Cortex of kidney (tissue), 1 donor: ENCODE measurements at places on chromosomes 1 and 21.

- DNase-seq: no peak
Measured at GRCh38 chr1:218743861-218744505, 398.8 kb downstream of the TGFB2 start.

DNA sequence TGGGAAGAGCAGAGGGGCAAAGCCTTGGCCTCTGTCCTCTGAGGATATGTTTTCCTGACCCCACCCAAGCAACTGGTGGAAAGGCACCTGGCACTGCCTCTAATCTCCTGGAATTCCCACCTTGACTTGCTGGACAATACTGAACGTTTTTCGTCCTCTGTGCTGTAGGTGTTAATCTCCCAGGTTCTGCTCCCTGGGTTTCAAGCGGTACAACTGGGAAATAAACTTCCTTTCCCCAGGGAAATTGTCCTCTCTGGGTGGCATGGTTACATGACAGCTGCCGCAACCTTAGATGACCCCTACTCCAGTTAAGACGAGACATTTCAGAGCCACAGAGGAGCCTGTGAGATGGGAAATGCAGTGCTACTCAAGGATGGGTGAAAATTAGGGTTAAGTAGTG lies 57.3 kb upstream of the BCAR3 start:
- DNase-seq: no peak

- no peak for DNase-seq
Measured at GRCh38 chr1:211654838-211655787, 20.3 kb downstream of the NEK2 start.

GRCh38 chr1:171267391-171267790 lies 19.1 kb downstream of the FMO1 start:
- no peak for DNase-seq

- DNase-seq: no peak
Measured at GRCh38 chr1:24904731-24905354, 25.2 kb downstream of the RUNX3 start.

- no peak for DNase-seq
Measured at GRCh38 chr21:28283641-28284490, 708.8 kb downstream of the LTN1 start.

DNA sequence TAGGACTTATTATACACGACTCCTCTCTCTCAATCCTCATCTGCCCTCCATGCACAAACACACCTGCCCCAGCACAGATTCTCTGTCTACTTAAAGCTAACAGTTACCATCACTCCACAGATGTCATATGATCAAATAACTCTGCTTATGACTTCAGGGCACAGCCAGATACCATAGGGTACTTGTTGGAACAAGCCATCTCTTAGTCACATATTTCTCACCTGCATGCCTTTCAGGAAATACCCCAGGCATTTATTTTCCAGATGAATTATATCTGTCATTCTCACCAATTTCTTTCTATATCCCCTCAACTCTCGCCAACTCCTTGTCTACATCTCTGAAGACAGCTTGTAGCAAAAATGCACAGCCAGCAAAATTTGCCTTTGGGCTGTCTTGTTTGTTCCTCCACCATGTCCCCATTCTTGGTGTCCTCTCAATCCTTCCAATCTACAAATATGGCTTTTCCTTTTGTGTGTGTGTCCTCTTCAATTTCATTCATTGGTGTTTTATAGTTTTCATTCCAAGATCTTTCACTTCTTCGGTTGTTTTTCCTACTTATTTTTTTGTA lies 353.9 kb upstream of the CAMK1G start:
- DNase-seq: no peak

GRCh38 chr1:22159891-22160290 lies 17.0 kb upstream of the WNT4 start:
- DNase-seq: no peak

DNA sequence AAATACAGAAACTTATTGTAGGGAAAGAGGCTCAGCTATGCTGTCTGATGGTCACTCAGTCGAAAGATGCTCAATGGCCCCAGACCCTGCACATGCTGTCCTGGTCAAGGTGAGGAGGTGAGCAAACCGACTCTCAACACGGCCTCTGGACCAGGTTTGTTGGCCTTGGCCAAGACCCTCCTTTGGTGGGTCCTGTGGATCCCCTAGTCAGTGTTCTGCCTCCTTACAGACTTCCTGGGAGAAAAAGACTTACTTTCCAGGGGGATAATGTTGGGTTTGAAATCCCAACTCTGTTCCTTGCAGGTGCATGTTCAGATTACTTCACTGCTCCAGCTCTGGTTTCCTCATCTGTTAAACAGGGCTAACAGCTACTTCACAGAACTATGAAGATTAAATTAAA lies 53.8 kb downstream of the FAM78B start:
- no peak for DNase-seq

DNA sequence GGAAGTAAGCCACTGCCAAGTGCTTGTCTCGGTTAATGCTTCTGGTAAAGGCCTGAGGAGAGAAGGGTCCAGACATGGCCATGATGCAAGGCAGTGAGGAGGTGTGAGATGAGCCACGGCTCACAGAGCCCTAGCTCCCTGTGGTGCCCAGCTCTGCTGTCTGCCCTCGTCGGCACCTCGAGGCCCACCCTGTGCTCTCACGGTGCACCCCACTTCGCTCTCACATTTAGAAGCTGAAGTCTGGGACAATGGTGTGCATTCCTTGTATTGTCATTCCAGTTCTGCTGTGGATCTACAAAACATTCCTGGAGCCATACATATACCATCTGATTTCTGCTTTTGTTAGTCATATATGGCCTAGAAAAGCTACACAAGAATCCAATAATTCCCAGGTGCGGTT lies 3.3 kb downstream of the NCF2 start:
- no peak for DNase-seq

GRCh38 chr1:50416553-50417453 lies 6.4 kb downstream of the DMRTA2 start:
- no peak for DNase-seq

GRCh38 chr1:93662481-93663207 lies 19.0 kb downstream of the BCAR3 start:
- no peak for DNase-seq

- DNase-seq: no peak
Measured at GRCh38 chr1:182677397-182678098, 6.8 kb downstream of the RGS8 start.

GRCh38 chr1:245500546-245500945 lies 345.8 kb downstream of the KIF26B start:
- DNase-seq: no peak

- DNase-seq: no peak
Measured at GRCh38 chr1:154141240-154141639, 13.6 kb downstream of the NUP210L start.

DNA sequence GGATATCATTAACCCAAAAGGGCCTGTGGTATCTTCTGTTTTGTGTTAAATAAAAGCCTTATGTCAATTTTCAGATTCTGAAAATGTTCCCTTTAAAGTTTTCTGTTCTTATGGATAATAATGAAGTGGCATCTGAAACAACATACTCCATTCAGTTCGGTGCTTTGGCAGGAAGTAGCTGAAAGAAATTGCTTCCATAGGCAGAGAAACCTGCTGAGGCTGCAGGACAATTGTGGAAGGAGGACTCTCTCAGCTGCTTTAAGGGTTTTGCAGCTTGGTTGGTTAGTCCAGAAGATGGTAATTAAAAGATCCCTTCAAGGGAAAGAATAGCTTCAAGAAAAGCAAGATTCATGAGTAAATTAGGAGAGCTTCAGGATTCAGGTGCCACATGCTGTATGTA lies 30.5 kb upstream of the NRIP1 start:
- no peak for DNase-seq

GRCh38 chr1:229258757-229259060 lies 12.2 kb upstream of the RAB4A start:
- DNase-seq: no peak

DNA sequence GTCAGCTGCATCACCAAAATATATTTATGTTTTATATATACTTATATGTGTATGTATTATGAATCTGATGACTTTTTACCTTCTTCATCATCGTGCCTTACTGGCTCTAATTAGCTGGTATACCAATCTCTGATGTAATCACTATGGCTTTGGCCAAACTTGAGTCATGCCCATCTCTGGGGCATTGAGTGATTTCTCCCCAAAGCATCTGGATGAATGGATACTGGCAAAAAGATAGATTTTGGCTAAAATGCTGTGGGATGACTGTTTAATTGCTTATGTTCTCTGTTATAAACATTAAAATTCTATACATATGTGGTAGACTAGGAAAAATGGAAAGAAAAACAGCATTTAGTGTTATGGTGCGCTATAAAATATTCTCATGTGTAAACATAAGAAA lies 19.6 kb downstream of the CDKN2C start:
- DNase-seq: no peak

DNA sequence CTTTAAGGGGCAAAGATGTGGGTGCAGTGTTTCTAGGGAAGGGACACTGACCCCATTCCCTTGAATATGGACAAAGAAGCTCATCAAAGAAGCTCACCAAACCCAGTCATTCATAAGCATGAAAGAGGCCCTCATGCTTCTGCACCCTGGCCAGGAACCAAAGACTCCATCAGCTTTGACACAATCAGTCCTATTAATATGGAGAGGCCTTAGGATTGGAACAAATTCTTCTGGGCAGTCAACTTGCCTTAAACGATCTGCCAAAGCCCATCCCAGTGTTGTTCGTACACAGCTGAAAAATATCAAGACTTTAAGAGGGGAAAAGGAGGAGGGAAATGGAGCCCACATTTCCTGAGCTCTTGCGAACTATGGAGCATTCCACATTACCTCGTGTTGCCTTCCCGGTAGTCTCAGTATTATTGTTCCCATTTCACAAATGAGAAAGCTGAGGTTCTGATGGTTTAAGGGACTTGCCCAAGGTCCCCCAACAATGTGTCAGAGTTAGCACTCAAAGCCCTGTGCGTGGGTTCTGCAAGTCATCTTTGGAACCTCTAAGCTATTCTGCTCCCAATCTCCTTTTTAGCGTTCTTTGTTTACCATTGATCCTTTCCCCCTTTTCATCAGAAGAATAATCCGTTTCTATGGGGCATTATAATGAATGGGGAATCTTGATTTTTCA lies 161.9 kb downstream of the ZBTB18 start:
- DNase-seq: no peak

DNA sequence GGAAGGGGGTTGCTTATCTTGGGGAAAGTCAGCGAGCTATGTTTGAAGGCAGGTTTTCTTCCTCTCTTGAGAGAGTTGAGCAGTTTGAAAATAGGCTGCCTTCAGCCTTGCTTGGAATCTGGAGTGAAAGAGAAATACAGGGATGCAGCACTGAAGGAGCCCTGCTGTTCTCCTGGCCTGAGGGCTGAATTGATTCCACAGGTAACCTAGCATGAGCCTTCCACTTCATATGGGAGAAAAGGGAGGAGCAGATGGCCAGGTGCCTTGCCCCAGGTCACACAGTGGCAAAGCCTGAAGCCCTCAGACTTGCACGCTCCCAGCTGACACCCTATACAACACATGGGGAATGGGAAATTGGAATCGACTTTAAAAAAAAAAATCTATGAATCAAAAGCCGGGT lies 88.0 kb upstream of the WLS start:
- no peak for DNase-seq

DNA sequence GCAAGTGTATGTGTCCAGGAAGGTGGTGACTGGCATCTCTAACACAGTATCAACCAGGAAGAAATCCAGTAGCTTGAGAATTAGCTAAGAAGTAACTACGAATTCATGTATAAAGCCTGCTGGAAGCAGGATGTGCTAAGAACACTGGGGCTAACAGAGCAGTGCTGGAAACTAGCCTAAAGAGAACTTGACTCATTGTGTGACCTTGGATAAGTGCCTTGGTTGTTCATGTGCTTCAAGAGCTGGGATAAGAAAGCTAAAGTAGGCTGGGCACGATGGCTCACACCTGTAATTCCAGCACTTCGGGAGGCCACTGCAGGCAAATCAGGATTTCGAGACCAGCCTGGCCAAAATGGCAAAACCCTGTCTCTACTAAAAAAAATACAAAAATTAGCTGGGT lies 186.9 kb downstream of the RRAGC start:
- DNase-seq: no peak

- no peak for DNase-seq
Measured at GRCh38 chr1:84479998-84480397, 932 bp downstream of the RPF1 start.

DNA sequence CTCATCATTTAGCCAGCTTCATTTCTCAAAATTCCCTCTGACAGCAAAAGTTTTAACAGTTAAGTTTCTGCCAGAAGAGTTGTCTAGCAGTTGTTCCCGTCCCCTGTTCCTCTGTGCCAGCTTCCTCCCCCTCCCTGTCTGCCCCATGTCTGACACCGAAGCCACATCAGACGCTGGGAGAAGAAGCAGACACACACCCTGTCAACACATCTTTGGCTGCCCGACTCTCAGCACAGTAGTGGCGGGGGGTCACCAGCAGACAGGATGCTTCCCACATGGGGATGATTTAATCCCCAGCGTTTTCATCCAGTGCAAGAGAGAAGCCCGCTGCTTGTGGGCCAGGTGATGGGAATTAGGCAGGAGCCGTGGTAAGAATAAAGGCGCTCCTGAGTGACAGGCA lies 379.4 kb upstream of the RUNX1 start:
- no peak for DNase-seq

DNA sequence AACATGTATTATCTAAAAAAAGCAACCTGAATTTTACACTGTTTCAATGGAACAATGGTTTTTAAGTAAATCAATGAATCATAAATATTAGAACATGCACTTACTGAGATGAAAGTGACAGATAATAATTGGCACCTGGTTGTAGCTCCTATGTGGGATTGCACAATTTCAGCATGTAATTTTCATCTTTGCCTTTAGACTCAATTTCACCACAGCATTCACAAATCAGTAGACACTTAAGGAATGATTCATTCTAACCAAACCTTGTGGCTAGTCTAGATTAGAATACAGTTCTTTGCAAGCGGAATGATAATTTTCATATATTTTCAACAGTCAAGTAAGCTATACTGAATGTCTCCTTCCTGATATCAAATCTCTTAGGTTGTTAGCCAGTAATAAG lies 853.4 kb downstream of the KCNT2 start:
- DNase-seq: no peak

GRCh38 chr1:229105822-229106525 lies 164.9 kb upstream of the RAB4A start:
- no peak for DNase-seq

DNA sequence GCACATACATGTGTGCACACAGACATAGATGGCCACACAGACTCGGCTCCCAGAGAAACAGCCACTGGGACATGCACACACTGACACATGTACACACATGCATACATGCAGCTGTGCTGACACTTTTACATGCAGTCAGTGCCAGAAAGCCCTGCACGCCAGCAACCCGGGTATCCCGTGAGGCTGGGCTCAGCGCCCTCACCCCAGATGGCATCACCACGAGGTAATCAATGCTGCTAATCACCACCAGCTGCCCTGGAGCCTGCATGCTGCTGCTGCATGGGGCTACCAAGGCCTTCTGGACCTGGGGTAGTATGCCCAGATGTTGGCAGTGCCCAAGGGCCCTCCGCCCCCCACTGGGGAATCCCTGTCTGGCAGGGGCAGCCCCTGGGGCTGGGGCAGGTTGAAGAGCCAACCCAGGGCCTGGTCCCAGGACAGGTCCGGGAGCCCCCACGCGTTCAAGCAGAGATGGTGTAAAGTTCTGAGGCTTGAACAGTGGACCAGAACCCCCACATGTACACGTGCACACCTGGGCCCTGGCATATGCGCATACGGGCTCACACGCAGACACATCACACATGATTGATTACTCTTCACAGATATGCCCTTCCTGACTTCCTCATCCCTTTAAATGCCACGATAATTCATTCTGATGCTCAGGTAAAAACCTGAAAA lies 2.7 kb upstream of the COL16A1 start:
- no peak for DNase-seq

- no peak for DNase-seq
Measured at GRCh38 chr1:59999006-59999405, 72.4 kb upstream of the CYP2J2 start.

- no peak for DNase-seq
Measured at GRCh38 chr1:168601051-168601450, 24.6 kb downstream of the XCL1 start.

- DNase-seq: no peak
Measured at GRCh38 chr1:192104852-192105251, 53.4 kb upstream of the RGS18 start.
